Suppressor macrophage treated with lipopolysaccharide for 4 hours (primary cell): ENCODE measurements at places on chromosomes 7 and 10.

DNA sequence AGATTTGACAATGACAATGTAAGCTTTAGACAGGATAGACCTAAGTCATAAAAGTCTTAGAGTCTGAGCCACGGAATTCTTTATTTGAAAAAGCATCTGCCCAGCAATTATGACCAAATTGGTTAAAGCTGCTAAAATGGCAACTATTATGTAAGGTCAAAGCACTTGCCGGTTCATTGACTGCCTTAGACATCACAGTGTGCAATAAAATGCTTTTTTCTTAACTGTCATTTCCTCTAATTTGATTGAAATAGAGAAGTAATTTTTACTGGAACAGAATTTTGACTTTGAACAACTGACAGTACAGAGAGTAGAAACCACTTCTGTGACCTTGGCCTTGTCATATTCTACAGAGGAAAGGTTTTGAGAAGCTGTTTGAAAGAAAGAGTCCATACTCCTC lies 142.9 kb downstream of the THSD7A start:
- no peak for DNase-seq

GRCh38 chr10:116997015-116997414 lies 8.0 kb downstream of the SHTN1 start:
- no peak for DNase-seq

DNA sequence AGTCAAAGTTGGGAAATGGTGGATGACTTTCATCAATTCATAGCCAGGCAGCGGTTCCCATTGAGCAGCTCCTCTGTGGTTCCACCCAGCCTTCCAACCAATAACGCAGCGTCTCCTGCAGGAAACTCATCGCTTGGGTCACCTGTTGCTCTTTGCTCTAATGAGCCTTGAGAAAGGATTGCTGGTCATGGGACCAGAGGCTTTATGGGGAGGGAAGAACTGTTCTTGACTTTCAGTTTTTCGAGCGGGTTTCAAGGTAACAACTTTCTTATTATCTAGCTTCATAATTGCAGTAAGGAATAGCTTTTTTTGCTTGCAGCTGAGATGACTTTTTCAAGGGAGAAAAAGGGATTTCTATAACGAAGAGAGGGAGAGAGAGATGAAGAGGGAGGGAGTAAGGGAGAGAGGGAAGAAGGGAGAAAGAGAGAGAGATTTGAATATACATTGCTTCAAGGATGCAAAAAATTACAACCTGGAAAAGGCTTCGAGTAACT lies 405 bp upstream of the ENTPD1 start:
- DNase-seq: peak; percentile 78

- DNase-seq: no peak
Observed at GRCh38 chr10:30724296-30724695, 94.7 kb upstream of the LYZL2 start.

DNA sequence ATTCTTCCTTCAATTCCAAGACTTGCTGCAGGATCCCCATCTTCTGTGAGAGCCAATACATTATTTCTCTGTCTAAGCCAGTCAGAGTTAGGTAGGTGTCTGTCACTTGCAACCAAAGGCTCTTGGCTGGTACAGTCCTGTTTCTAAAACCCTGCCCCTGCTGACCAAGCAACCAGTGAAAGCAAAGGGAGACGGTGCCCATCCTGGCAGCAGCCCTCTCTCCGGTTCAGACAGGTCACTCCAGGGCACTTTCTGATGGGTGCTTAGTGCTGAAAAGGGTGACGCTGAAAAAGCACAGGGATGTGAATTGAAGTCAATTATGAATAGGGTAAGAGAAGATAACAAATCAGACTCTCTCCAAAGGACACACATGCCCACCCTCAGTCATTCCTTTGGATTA lies 37.5 kb downstream of the SPOCK2 start:
- no peak for DNase-seq

GRCh38 chr7:48964074-48964473 lies 39.7 kb downstream of the CDC14C start:
- peak; percentile 87 for DNase-seq

- DNase-seq: no peak
Observed at GRCh38 chr7:73429215-73429614, 4.4 kb upstream of the FZD9 start.
